HT1080 (cell line): ENCODE measurements at places on chromosomes 7 and 10. TPM values are rescaled to one million over a fixed set of nuclear protein-coding genes. Genes with fewer than 3 reads are reported as not detected.

The AS3MT gene
- 0.14 TPM in 1 of 2 replicates, not detected in the other for total RNA-seq

The TSPAN33 gene
- 0.08 and 0.20 TPM in 2 replicates for total RNA-seq

GRCh38 chr10:52066383-52066782, 247.7 kb upstream of the DKK1 start:
- peak; percentile 26 for DNase-seq

GRCh38 chr7:45649560-45650346, 75.6 kb downstream of the ADCY1 start:
- no peak for DNase-seq

The SFTPD gene
- total RNA-seq = not detected in 2 replicates

- DNase-seq = no peak
Measured at GRCh38 chr7:20354610-20355528, 24.2 kb downstream of the ITGB8 start.

DNA sequence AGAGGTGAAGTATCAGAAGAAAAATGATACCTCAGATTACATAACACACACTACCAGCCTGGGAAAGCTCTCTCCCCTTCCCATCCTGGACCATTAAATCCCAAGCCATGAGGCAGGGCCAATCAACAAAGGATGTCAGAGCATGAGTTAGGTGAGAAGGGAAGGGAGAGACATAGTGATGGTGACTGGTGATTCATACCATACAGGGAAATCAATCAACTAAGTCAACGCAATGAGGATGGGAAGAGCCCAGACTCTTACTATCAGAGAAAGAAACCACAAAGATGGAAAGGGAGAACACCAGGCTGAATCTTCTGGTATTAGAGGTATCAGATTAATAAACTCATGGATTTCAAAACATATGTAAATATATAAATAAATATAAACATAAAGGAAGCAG, 185.4 kb downstream of the KMT2E start:
- DNase-seq = no peak

- DNase-seq = no peak
Measured at GRCh38 chr7:29410996-29411395, 152.6 kb upstream of the PRR15 start.

GRCh38 chr7:36207451-36208291, 54.6 kb downstream of the EEPD1 start:
- DNase-seq = peak; percentile 80
